T-helper 1 cell (primary cell): ENCODE measurements at places on chromosomes 6 and 20.

GRCh38 chr6:14743474-14744211 lies 502.2 kb upstream of the JARID2 start:
- DNase-seq, result no peak

GRCh38 chr6:15948930-15949900 lies 179.7 kb upstream of the MYLIP start:
- DNase-seq, result no peak

GRCh38 chr6:83574783-83575182 lies 62.4 kb downstream of the PRSS35 start:
- DNase-seq, result no peak

- DNase-seq, result no peak
Measured at GRCh38 chr6:47687432-47687831, 10.9 kb upstream of the ADGRF4 start.

GRCh38 chr6:111549746-111550145 lies 55.9 kb downstream of the TRAF3IP2 start:
- no peak for DNase-seq
